Mesangial cell (primary cell): ENCODE measurements at places on chromosomes 1 and 21. TPM values are rescaled to one million over a fixed set of nuclear protein-coding genes. Genes with fewer than 3 reads are reported as not detected.

The NME7 gene
- total RNA-seq: 13.1 and 19.6 TPM in 2 replicates

The SYT6 gene
- 0.13 TPM in 1 of 2 replicates, not detected in the other for total RNA-seq

The CAMSAP2 gene
- 10.9 and 14.7 TPM in 2 replicates for total RNA-seq

The CD2 gene
- not detected in 2 replicates for total RNA-seq

The CACNA1S gene
- not detected in 2 replicates for total RNA-seq

The CELSR2 gene
- total RNA-seq: 12.9 and 51.5 TPM in 2 replicates

The BRDT gene
- not detected in 2 replicates for total RNA-seq

The C1orf167 gene
- total RNA-seq: not detected in 2 replicates

The HSPB7 gene
- 0.13 TPM in 1 of 2 replicates, not detected in the other for total RNA-seq

The ETV3L gene
- total RNA-seq: not detected in 2 replicates

The NIPAL3 gene
- total RNA-seq: 19.2 and 45.9 TPM in 2 replicates
